ENCODE measurements at places on chromosomes 13 and 19.

- DNase-seq: no peak
Observed at GRCh38 chr13:36385489-36385888, 39.3 kb upstream of the SPART start.

DNA sequence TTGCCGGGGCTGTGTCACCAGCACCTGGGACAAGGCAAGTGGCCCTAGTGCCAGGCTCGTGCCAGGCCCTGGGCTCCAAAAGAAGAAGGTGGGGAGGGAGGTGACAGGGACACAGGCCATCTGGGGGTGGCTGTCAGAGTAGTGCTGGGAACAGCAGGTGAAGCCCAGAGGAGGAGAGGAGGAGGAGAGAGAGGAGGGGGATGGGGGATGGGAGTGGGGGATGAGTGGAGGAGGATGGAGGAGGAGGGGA lies 18.7 kb downstream of the LSM4 start:
- DNase-seq: no peak

- DNase-seq: no peak
Observed at GRCh38 chr13:100658363-100658762, 16.2 kb downstream of the TMTC4 start.

DNA sequence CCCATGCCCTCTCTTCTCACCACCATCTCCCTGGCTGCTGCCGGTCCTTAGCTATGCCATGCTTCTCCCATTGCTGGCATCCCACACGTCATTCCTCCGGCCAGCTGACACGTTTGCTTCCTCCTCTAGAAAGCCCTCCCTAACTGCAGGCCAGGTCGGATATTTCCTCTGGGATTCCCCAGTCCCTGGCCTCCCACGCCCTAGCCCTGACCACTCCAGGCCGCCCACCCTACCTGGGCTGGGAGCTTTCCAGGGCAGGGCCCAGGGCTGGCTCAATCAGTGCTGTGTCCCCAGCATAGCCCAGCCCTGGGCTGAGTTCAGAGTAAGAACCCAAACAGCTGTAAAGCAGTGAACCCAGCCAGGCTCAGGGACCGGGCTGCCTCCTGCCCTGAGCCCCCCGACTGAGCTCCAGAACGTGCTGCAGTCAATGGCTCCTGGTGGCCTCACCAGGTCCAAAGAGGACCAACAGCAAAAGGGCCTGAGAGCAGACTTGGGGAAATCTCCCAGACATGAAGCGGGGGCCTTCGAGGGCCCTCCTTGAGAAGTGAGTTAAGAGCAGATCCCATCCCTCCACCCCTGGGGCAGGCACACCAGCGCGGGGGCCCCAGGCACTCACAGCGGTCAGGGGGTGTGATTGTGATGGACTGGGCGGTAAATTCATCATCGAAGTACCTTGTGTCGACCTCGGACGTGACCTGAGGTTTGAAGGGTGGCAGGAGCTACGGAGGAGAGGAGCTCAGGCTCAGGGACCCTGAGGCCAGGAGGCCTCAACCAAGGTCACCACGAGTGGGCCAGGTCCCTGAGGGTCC lies 8.1 kb upstream of the CCNP start:
- no peak for DNase-seq

DNA sequence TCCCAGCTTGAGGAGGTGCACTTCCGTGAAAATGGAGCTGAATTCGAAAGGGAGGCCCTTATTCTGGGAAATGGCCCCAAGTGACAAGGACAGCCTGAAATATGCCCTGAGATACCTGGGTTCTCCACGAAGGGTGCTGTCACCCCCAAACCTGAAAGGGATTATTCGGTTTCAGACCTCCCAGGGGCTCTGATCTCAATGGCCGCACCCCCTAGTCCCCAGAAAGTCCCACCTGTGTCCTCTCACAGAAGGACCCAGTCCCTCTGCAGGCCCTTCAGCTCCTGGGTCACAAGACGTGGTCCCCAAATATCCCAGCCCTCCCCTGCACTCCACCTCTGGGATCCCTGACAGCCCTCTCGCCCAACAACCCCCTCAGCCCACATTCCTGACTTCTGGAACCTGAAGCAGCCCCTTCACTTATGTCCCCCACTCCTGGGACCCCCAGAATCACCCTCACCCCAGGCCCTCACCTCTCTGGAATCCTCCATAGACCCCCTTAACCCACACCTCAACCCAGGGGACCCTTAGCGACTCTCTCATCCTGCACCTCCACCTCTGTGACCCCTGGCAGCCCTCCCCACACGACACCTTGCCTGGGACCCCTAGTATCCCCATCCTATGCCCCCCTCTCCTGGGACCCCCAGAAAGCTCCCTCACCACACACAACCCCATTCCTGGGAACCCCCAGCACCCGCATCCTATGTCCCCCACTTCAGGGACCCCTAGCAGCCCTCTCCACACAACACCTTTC lies 606 bp downstream of the SYNGR4 start:
- DNase-seq: no peak

DNA sequence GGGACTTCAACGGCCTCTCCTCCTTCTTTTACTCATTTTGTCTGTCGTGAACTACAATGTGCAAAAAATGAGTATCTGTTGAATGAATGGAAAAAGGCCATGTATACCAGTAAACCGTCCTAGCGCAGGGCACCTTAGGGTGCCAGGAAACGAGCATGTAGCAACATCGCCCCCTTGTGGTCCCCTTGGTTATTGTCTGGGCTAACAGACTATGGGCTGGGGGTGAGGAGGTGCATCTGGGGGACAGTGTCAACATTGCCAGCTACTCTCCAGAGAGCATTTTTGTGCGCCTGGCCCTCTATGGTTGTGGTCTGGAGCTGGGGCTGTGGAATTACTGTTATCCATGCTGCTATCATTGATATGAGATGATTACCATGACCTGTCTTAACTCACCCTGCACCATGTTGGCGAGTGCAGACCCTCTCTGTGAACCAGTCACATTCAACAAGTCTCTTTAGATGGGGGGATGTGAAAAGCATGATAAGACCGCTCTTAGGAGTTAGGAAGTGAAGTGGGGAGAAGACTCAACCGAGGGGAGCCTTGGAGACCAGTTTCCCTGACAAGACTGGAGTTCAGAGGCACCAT lies 22.8 kb upstream of the SIGLEC11 start:
- no peak for DNase-seq
